AG09319 (cell line): ENCODE measurements at places on chromosomes 13 and 19.

DNA sequence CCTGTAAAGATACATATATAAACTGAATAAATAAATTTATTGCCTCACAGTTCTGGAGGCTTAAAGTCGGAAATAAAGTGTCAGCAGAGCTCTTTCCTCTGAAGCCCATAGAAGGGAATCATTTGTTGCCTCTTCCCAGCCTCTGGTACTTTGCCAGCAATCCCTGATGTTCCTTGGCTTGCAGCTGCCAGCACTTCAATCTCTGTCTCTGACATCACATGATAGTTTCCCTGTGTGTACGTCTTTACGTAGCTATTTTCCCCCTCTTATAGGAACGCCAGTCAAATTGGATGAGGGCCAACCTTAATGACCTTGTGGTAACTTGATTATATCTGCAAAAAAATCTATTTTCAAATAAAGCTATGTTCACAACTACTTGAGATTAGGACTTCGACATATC, 250.9 kb downstream of the LIG4 start:
- no peak for DNase-seq

DNA sequence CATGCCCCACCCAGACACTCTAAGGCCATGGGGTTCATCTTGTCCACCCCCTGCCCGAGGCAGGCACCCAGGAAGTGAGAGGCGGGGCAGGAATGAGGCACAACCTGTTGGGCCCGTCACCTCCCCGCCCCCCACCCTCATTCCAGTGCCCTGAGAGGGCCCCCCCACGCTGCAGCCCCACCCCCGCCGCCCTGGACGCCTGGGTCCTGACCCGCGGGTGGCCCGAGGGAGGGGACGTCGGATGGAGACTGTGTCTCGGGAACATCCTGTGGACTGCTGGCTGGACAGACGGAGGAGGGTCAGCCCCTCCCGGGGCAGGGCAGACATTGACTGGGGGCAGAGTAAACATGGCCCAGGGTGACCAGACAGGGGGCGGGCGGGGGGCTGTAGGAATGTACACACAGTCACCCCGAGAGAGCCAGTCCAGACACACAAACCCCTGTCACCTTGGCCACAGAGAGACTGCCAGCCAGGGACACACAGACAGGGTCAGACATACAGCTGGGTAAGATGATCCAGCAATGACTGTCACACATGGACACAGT, 7.4 kb upstream of the JUNB start:
- DNase-seq, result no peak

DNA sequence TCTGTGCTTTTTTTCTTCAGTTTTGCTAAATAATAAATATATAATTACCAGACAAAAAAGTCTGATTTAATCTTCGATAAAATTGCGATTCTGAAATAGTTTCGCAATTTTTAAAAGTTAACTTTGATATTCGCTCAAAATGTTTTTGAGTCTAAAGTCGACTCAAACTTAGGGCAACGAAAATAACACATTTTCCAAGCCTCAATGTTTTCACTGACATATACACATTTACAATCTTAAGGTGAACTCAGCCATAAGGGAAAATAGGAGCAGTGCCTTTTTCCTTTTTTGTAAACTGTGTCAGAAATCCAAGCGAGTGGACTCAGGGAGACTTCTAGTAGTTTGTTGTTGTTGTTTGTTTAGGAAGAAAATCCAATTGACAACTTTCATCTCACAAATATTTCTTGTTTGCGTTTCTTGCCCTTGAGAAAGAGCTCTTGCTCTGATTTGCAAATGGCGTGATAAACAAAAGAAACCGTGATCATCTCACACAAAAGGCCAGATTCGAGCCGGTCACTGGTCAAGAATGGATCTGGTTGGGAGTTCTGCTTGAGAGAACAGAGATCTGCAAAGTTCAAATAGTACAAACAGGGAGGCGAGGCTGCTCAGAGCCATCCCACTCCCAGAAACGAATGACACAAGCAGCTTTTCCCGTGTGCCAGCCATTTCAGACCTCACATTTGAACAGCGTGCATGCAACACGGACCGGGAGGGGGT, 2.1 kb downstream of the SOX21 start:
- no peak for DNase-seq

- DNase-seq, result no peak
Measured at GRCh38 chr13:113816254-113816929, 47.5 kb downstream of the GAS6 start.

GRCh38 chr13:96397807-96398206, 307.9 kb downstream of the HS6ST3 start:
- DNase-seq, result no peak

DNA sequence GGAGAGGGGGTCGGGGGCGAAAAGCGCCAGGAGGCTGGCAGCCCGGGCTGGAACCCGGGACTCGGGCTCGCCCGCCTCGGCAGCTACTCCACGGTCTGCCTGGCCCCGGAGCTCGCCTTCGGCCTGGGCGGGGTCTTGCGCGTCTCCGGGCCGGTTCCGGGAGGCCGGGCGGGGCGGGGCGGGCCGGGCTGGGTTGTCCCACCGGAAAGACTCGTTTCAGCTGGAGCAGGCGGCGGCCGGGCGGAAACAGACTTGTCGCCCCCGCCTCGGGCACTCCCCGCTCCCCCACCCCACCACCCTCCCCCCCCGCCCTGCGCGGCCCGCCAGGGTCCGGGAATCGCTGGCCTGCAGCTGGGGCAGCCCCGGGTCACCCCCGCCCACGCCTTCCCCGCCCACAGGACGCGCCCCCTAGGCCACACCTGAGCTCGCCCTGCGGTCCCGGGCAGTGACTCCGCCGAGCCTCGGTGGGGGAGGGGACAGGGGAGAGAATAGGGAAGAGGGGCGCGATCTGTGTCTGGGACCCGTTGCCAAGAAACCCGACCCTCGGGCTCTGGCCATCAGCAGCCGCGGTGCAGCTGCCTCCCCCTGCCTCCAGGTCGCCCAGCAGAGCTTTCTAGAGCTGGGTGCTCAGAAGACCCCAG, 109.4 kb downstream of the KCTD15 start:
- no peak for DNase-seq

DNA sequence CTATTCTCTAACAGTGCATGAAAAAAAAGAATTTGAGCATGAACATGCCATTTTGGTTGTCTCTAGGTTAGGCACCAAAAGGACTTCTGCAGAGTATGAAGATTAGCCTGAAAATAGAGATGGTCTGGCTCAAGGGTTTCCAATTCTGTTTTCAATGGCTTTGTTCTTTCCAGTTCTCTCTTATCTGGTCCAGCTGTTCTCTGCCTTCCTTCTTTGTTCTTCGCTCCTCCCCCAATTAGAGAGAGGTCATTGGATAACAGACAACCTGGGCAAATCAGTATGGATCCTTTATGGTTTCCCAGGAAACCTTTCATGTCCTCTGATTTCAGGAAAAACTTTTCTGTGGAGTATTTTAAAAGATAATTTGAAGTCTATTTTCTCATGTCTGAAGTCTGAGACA, 623.4 kb downstream of the PCDH17 start:
- DNase-seq, result no peak

GRCh38 chr13:90951663-90952062, 395.8 kb upstream of the MIR17HG start:
- no peak for DNase-seq

DNA sequence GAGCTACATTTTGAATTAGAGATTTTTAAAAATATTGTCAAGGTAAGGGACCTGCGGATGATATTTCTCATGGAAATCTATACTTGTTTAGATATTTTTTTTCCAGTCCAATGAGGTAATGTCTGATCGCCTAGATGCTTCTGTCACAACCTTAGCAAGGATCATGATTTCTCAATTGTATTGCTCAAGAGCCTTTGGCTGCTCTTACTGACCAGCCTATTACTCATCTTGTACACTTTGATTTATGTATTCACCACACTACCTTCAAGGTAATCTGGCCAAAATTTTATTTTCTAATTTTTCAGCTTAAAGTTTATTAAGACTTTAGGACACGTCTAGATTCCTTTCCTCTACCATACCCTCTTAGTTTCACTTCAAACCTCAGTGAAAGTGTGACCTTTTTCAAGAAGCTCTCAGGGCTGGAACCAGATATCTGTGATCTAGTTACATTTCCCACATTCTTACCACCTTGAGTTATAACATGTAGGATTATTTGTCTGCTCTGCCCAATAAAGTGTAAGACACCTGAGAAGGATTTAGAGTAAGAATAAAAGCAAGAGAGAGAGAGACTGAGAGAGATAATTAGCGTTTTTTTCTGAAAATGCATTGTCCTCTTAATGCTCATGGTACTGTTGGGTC, 197.1 kb downstream of the ITGBL1 start:
- peak; percentile 52 for DNase-seq

DNA sequence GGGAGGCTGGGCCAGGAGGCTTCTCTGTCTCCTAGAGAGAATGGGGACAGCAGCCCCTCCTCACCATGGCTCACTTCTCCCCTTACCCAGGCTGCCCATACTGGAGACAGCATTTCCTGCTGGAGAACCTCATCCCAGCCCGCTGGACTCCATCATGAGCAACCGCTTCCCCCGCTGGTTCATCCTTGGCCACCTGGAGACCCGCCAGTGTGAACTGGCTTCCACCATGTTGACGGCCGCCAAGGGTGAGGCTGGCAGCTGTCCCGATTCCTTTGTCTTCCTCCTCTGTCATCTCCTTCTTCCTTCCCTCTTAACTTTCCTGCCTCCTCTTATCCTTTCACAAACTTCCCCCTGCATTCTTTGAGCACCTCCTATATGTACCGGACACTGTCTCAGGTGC, 28.0 kb downstream of the ZSWIM4 start:
- DNase-seq, result no peak

GRCh38 chr19:2926341-2927031, 18.3 kb downstream of the ZNF77 start:
- no peak for DNase-seq

GRCh38 chr13:83666141-83666540, 216.1 kb downstream of the SLITRK1 start:
- DNase-seq, result peak; percentile 18

GRCh38 chr19:57192993-57193392, 1.7 kb downstream of the ZNF264 start:
- DNase-seq, result no peak
